ENCODE measurements at places on chromosomes 13 and 19.

DNA sequence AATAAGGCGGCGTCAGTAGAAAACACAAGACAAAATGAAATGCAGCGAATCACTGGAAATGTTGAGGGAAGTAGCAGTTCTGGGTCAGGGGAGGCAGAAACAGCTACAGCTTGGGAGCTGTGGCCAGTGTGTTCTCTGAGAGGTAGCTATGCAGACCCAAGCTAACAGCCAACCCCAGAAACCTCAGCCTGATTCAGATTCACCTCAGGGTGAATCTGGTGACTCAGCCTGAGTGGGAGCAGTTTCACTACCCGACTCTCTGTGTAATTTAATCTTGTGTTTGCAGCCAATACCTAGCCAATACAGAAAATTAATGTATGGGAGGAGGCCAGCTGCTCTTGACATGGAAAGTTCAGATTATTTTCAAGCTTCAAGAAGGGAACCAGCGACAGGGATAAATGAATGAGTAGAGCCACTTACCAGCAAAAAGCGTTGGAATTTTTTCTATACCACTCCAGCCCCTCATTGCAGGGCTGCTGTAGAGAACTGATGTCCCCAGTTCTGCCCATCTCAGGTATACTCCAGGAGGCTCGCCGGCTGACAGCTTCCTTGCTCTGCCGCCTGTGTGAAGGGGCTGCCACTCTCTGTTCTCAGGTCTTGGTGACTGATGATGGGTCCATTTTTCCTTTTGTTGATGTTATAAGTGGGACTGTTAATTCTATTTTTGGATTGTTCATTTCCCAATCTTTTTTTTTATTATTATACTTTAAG lies 8.9 kb downstream of the IGFL3 start:
- no peak for DNase-seq

DNA sequence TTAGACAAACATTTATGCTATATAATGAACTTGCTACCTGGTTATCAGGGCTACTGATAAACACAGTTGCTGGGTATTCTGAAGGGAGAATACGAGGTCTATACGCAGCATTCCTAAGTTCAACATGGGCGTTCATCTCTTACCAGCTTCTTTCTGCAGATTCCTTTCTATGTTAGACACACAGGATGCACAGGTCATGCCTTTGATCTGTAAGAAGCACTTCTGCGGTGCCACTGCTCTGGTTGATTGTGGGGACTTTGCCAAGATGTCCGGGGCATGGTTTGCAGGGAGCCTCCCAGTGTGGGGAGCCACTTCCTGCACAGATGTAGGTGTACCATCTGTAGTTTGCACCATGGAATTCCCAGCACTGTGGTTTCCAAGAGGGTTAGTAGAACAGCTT lies 40.9 kb downstream of the ATP7B start:
- no peak for DNase-seq

- DNase-seq, result no peak
Observed at GRCh38 chr19:43564800-43565199, 10.5 kb downstream of the XRCC1 start.

DNA sequence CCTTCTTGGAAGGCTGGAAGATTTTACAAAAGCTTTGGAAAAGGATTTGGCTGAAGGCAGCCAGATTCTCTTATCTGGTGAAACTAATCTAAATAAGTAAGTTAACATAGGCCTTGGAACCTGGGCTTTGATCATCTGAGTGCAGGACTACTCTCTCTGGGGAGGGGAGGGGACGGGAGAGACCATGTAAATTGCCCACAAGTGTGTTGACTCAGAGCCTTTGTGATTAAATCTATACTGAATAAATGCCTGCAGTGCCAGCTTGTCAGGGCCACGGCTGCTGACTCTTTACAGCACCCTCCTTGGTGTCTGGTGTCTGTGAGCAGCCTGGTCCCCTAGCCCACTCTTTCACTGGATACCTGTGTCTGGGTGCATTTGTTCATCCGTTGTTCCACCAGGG lies 251.4 kb downstream of the ITGBL1 start:
- DNase-seq, result no peak

DNA sequence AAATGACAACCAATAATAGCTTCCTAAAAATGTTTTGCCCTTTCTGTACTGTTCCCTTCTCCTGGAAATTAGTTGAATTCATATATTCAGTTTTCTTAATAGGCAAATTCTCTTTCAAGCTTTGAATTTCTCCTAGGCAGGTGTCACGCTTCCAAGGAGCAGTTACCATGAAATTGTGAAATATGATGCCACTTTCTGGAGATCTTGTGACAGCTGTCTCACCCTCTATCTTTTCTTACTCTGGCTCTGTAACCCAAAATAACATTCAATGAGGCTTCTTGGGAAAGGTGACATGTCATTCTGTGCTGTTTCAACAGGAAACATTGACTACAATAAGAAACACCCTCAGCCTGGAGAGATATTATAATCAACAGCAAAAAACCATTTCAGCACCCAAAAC lies 80.3 kb upstream of the MRI1 start:
- DNase-seq, result no peak

DNA sequence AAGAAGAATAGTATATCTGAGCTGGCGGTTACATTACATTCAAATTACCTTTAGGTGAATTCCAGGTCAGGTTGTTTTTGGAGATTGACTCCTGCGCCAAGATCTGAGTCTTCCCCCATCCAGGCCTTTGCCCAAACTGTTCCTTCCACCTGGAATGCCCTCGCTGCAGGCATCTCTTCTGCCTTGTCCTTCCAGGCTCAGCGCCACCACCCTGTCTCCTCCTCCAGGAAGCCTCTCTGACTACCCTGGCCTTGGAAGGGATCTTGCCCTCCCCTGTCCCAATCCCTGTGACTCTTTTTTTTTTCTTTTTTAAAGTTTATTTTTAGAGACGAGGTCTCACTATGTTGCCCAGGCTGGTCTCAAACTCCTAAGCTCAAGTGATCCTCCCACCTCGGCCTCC lies 1.7 kb upstream of the HOMER3 start:
- DNase-seq, result no peak

DNA sequence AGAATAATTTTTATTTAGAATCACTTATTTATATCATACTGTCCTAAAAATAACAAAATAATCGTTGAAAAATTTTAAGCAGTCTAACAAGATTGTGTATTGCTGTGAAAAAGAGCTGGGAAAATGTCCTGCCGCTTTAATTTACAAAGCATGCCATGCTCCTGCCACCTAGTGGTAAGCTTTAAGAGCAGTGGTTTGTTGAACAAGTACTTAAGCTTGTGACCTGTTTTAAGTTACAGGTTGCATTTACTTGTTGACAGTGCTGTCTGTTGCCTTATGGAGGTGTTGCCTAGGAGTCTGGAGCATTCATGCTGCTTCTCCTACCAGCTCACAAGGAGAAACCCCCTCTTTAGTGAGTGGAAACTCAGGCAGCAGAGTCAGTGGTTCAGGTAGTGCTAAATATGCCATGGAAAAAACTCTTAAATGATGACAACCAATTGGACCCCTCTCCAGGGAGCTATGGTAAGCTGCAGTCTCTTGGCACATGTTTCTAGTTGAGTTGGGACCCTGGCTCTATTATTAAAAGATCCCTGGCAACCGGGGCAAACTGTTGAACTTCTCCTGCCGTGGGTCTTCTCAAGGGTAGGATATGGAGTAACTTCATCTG lies 68.4 kb downstream of the SPATA13 start:
- DNase-seq, result peak; percentile 71

DNA sequence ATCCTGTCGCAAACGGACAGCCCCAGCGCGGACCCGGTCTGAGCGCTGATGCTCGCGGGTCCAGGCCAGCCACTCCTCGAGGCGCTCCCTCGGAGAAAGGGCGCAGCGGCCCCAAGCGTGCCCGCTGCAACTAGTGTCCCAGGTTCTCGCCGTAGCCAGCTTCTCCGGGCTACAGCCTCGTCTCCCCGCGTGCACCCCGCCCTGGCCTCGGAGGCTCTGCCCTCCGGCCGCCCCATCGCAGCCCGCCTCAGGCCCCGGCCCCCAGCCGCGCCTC lies 487 bp downstream of the FLT1 start:
- DNase-seq, result no peak

- DNase-seq, result no peak
Observed at GRCh38 chr13:40169476-40169875, 497.0 kb downstream of the FOXO1 start.

GRCh38 chr13:41985788-41986508 lies 25.0 kb upstream of the VWA8 start:
- DNase-seq, result no peak

- DNase-seq, result no peak
Observed at GRCh38 chr13:75391432-75392100, 90.4 kb downstream of the TBC1D4 start.

GRCh38 chr13:27147530-27148170 lies 24.0 kb downstream of the USP12 start:
- DNase-seq, result no peak

DNA sequence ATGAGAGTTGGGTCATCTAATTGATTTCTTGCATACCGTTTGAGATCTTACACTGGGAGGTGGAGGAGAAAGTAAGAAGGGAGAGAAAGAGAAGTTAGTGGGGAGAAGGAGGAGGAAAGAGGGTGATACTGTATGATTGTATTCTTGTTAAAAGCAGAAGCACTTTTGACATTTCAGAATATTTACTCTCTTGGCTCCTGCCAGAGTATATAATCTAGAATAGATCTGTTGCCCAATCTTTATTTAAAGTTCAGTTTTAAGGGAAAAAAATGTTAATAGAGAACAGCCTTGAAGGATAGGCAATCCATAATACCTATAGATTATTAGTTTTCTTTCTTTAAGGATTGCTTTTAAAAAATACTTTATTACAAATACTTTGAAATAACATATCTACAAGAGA lies 41.5 kb downstream of the PDS5B start:
- DNase-seq, result no peak

GRCh38 chr13:99227331-99227900 lies 26.8 kb downstream of the UBAC2 start:
- no peak for DNase-seq

GRCh38 chr19:18894254-18895037 lies 1.5 kb downstream of the CERS1 start:
- DNase-seq, result peak; percentile 19

- peak; percentile 13 for DNase-seq
Observed at GRCh38 chr13:48138270-48138669, 43.4 kb upstream of the MED4 start.

GRCh38 chr13:66509175-66509574 lies 721.0 kb downstream of the PCDH9 start:
- no peak for DNase-seq

- no peak for DNase-seq
Observed at GRCh38 chr19:29855741-29856500, 44.1 kb downstream of the CCNE1 start.

- DNase-seq, result no peak
Observed at GRCh38 chr13:32791545-32792172, 205.4 kb downstream of the PDS5B start.

DNA sequence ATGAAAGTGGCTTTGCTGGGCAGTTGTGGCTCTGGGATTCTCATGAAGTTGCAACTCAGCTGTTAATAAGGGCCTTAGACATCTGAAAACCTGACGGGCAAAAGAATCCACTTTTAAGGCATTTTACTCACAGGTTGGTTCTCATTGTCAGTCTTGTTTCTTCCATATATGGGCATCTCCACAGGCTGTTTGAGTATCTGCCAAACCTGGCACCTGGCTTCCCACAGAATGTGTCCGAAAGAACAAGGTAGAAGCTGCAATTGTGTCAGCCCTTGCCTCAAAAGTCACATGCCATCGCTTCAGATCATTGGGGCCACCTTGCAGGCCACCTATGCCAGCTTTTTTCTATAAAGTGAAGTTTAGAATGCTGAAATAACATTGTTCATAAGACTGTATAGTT lies 102.4 kb downstream of the KCTD12 start:
- DNase-seq, result no peak

GRCh38 chr13:29185926-29186325 lies 365.8 kb downstream of the MTUS2 start:
- DNase-seq, result peak; percentile 90

DNA sequence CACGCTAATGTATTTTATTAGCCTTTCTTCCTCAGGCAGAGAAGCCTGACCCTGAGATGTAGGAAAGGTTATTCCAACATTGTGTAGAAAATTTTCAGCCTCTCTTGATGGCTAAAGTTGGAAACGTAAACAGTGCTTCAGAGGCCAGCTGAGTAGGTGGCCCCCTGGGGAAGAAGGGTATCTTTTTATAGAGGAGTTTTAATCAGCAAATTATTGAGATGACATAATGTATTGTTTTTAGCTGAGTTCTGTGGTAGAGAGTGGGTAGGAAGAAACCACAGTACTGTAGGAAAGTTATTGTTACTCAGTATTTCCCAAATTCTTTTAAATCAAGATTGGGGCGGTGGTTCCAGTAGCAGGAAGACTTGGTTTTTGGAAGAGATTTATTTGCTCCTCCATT lies 268.8 kb downstream of the DLEU7 start:
- DNase-seq, result no peak

DNA sequence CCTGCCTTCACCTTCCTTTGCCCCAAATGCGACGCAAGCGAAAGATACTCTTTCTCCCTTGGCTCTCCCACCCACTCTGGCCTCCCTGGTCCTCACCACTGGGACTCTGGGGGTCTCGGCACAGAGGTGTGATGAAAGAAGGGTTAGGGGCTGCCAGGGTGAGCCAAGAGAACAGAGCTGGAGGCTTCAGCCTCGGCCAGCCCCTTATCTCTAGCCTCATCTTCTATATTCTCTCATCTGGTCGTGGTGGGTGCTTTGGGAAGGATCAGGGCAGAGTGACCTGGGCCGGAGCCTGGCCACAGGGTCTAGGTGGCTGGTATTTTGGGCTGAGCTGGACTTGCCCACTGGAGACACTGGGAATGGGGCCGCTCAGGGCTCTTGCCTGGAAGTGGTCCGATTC lies 71.1 kb upstream of the KCTD15 start:
- DNase-seq, result no peak

GRCh38 chr19:29526730-29527499 lies 1.1 kb downstream of the VSTM2B start:
- DNase-seq, result no peak

DNA sequence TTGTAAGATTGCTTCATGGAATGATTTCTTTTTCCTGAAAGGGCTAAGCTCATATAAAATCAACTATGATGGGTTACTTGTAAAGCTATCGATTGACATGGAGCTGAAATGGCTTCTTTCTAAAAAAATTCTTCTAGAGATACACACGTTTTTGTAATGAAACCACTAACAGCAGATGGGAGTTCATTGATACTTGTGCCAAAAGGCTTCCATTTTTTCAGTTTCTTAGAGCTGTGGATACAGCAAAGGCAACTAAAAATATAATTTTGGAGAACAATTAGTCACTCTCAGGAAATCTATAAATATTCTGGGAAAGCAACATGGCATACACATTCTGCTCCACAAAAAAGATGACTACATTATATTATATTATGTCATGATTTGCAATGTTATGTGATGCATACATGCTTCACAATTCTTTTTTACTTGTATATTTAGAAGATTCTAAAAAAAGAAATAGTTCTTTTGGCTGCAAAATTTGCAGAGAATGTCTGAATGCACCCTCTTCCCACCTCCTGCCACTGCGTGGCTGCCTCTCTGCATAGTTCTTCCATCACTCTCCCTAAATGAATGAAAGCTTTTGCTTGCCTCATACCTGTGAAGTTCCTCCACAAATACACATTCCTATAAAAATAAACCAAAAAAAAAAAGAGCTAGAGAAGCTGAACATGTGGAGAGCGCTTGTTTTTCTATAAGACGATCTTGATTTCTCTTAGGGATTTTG lies 802.5 kb downstream of the EFNB2 start:
- no peak for DNase-seq

- peak; percentile 46 for DNase-seq
Observed at GRCh38 chr19:40610396-40611064, 9.4 kb downstream of the LTBP4 start.

GRCh38 chr13:59865398-59865797 lies 298.3 kb downstream of the DIAPH3 start:
- no peak for DNase-seq

- DNase-seq, result peak; percentile 58
Observed at GRCh38 chr19:45451131-45451849, 16.5 kb upstream of the FOSB start.
